Testis (tissue), 5 donors: ENCODE measurements at places on chromosomes 2 and 18. TPM values are rescaled to one million over a fixed set of nuclear protein-coding genes. Genes with fewer than 3 reads are reported as not detected.

GRCh38 chr2:21250673-21251072, 126.9 kb downstream of the TDRD15 start:
- no peak overlapping the region for H3K27ac ChIP-seq
- no peaks in the 10 kb centered on the region for H3K36me3 ChIP-seq
- no peak overlapping the region for H3K4me3 ChIP-seq
- DNase-seq, result no peak

GRCh38 chr2:143128681-143129580, at the start of gene ARHGAP15:
ARHGAP15 (plus strand) TSS chr2:143129419.
- no peaks in the 10 kb centered on the region for H3K27me3 ChIP-seq
- DNase-seq, result no peak
- H3K4me3 ChIP-seq, result no peak within 1 kb of the TSS
- H3K4me1 ChIP-seq, result no peaks in the 10 kb centered on the region
- H3K36me3 ChIP-seq, result no peaks in the 10 kb centered on the region

Gene LRRTM1
- 1.1 TPM for polyA plus RNA-seq

DNA sequence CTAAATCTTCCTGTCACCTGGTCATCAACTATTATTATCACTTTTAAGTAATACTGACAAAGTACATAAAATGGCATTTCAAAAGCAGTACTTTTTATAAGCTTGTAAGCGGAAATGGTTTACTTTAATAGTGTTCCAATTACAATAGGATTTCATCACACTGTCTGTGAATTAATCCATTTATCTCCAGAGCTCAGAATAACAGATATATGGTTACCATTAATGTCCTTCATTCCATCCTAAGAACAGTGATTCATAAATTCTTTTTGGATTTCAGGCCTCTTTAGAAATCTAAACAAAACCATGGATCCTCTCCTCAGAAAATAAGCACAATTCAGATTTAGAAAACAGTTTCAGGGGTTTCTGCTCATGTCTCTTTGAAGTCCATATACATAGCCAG, 68.4 kb downstream of the PID1 start:
- H3K27me3 ChIP-seq, result no peaks in the 10 kb centered on the region
- no peaks in the 10 kb centered on the region for H3K4me1 ChIP-seq
- H3K4me3 ChIP-seq, result no peak overlapping the region
- no peak for DNase-seq

DNA sequence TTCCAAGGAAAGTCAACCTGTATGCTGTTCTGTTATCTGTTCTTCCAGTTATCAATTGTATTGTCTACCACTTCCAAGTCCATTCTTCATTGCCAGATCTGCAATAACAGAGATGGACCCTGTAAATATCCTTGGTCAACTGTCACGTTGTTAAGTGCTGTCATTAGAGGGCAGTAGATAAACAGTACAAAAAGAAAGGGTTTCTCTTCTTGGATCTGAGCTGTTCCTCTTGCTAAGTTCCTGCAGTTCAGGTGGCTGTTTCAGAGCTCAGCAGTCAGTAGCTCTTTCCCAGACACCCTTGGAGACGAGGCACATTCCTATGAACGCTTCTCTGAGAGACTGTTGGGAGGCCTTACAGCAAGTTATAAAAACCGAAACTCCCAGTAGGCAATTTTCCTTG, 957.1 kb upstream of the CHAC2 start:
- no peak overlapping the region for H3K27ac ChIP-seq
- H3K4me3 ChIP-seq, result no peak overlapping the region
- no peaks in the 10 kb centered on the region for H3K4me1 ChIP-seq
- no peaks in the 10 kb centered on the region for H3K36me3 ChIP-seq
- no peaks in the 10 kb centered on the region for H3K27me3 ChIP-seq

Gene LIMS2
- 23.6 TPM for polyA plus RNA-seq

Gene SGPP2
- 5.9 TPM for polyA plus RNA-seq

GRCh38 chr2:219028141-219028540, 13.2 kb downstream of the CFAP65 start:
- H3K27ac ChIP-seq, result no peak overlapping the region
- H3K36me3 ChIP-seq, result no peaks in the 10 kb centered on the region
- no peak for DNase-seq

DNA sequence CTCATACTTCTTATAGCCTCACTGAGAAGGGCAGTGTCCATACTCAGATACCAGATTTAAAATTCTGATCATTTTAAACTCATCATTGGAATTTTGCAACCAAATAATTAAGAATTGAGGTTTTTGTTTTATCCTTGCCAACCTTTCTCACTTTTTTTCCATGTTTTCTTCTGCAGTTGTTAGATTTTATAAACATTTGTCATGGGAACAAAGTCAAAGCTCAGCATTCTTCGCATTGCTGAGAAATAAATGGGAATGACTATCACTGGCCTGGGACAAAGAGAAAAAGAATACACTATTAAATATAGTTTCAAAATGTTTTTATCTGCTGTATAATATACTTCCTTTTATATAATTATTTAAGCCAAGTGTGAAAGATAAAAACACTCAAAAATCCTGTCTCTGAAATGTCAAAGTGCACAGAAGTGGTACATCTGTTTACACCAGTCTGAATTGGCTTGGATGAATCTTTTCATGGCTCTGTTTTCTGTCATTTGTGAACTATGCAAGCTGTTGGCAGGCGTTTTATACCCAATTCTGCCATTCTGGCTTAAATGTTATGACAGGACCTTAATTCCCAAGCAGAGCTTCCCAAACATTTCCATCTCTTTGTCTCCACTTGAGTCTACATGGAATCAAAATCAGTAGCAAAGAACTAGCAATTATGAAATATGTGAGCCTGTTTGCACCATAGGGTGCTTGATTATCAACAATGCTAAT, 249.3 kb upstream of the SYT4 start:
- H3K27me3 ChIP-seq, result no peaks in the 10 kb centered on the region
- H3K4me1 ChIP-seq, result no peaks in the 10 kb centered on the region
- DNase-seq, result no peak
- no peak overlapping the region for H3K27ac ChIP-seq
- H3K4me3 ChIP-seq, result no peak overlapping the region

- no peak overlapping the region for H3K4me3 ChIP-seq
- H3K27me3 ChIP-seq, result no peaks in the 10 kb centered on the region
- no peaks in the 10 kb centered on the region for H3K36me3 ChIP-seq
- no peak for DNase-seq
Observed at GRCh38 chr2:20176760-20177159, 48.2 kb downstream of the SDC1 start.

GRCh38 chr18:37624318-37624717, 58.7 kb upstream of the CELF4 start:
- no peaks in the 10 kb centered on the region for H3K27me3 ChIP-seq
- no peaks in the 10 kb centered on the region for H3K4me1 ChIP-seq
- no peak for DNase-seq
- no peak overlapping the region for H3K4me3 ChIP-seq
- no peaks in the 10 kb centered on the region for H3K36me3 ChIP-seq

Gene IL1B
- 1.8 TPM for polyA plus RNA-seq

Gene LGALSL
- 11.3 TPM for polyA plus RNA-seq

Gene CCDC142
- polyA plus RNA-seq, result 15.5 TPM

Gene ROCK1
- 9.6 TPM for polyA plus RNA-seq

Gene SPATA3
- 211 TPM for polyA plus RNA-seq

DNA sequence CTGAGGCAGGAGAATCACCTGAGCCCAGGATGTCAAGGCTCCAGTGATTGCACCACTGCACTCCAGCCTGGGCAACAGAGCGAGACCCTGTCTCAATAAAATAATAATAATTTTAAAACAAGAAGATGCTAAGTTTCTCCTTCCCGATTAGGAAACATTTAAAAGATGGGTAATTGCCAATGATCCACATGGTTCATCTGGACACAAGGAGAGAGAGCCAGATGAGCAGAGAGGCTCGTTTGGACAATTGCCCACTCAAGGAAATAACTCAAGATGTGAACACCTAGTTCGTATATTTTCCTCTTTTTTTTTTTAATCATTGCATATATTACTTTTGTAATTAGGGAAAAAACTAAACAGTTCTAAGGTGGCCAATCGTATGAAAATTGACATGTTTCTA, 3.6 kb upstream of the ACTG2 start:
- no peak overlapping the region for H3K27ac ChIP-seq
- H3K4me1 ChIP-seq, result no peaks in the 10 kb centered on the region
- DNase-seq, result no peak
- H3K36me3 ChIP-seq, result no peaks in the 10 kb centered on the region

Gene SLC38A11
- polyA plus RNA-seq, result 0.58 TPM

DNA sequence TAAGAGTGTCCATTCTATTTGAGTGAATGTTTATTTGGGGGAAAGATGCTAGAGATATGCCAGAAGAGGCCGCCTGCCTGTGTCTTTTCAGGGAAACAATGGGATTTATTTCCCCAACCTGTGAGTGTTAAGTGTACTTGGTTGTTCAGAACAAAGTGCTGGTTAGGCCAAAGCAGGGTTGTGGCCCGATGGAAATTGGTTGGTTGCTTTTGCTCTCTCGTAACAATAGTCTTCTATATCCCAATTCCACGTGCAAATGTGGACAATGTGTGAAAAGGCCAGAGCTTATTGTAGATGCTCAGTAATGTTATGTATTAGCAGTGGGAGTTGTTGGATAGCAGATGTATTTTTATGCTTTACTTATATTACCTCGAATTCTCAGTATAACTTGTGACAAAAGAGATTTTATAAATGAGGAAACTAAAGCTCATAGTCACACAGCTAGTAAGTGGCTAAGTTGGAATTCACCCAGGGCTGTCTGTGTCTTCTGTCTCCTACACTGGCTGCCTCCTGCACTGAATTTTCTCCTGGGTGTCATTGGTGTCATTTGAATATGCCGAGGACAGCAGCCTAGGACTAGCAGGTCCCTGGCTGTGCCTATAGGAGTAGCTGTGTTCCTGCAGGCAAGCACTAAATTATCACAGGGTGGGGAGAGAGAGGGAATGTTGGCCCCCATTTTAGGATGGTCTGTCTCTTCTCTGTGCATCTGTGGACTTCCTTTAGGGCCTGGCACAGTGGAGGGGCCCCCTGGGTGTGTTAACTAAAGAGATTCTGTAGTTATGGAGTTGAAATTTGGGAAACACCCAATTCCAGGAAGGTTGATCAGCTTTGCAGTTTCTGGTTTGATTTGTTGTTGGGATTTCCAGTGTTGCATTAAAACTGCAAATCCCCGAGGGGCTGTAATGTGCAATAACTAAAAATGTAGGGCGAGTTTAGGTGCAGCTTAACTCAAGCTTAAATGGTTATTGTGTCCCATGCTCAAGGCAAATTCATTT, 21.6 kb downstream of the GPD2 start:
- H3K36me3 ChIP-seq, result no peaks in the 10 kb centered on the region
- no peak overlapping the region for H3K4me3 ChIP-seq
- DNase-seq, result no peak
- H3K27me3 ChIP-seq, result no peaks in the 10 kb centered on the region

- no peak overlapping the region for H3K27ac ChIP-seq
- H3K27me3 ChIP-seq, result no peaks in the 10 kb centered on the region
- peaks cover 34% of the 10 kb centered on the region for H3K4me1 ChIP-seq
- DNase-seq, result peak; percentile 56
- no peak overlapping the region for H3K4me3 ChIP-seq
- H3K36me3 ChIP-seq, result no peaks in the 10 kb centered on the region
Observed at GRCh38 chr2:241613017-241613780, 23.8 kb downstream of the THAP4 start.

Gene SERPINB8
- 4.9 TPM for polyA plus RNA-seq

- no peak for DNase-seq
- no peak overlapping the region for H3K4me3 ChIP-seq
- H3K27ac ChIP-seq, result no peak overlapping the region
- H3K4me1 ChIP-seq, result no peaks in the 10 kb centered on the region
- H3K27me3 ChIP-seq, result no peaks in the 10 kb centered on the region
Observed at GRCh38 chr2:214451516-214452275, 40.8 kb downstream of the VWC2L start.

DNA sequence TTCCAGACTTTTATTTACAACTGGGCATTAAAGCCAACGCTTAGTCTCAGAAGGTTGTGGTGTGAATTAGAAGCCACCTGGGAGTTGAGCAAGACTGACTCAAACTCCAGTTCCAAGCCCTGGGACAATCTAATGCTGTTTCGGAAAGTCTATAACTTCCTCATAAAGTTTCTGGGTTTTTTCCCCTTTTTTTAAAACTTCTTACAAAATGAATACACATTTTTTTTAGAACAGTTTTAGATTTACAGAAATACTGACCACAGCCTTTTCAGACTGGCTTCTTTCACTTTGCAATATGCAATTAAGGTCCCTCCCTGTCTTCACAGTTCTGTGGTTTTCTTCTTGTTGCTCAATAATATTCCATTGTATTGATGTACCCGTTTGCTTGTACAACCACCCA, 115.9 kb upstream of the TWIST2 start:
- H3K4me1 ChIP-seq, result peaks cover 12% of the 10 kb centered on the region
- no peak overlapping the region for H3K4me3 ChIP-seq
- no peak overlapping the region for H3K27ac ChIP-seq
- no peaks in the 10 kb centered on the region for H3K27me3 ChIP-seq
- DNase-seq, result no peak

DNA sequence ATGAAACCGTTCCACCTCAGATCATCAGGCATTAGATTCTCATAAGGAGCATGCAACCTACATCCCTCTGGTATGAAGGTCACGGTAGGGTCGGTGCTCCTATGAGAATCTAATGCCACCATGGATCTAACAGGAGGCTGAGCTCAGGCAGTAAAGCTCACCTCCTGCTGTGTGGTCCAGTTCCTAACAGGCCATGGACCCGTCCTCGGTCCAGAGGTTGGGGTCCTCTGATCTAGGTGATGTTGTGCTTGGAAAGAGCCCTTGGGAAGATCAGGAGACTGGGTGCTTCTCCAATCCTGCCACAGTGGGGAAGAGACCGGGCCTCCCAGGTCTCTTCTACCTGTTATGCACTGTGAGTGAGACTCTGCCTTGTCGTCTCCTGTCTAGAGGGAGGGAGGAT, 104.6 kb downstream of the ACKR3 start:
- no peaks in the 10 kb centered on the region for H3K4me1 ChIP-seq
- no peak overlapping the region for H3K4me3 ChIP-seq
- no peaks in the 10 kb centered on the region for H3K27me3 ChIP-seq
- H3K27ac ChIP-seq, result no peak overlapping the region
- no peaks in the 10 kb centered on the region for H3K36me3 ChIP-seq

GRCh38 chr2:70565039-70565731, 11.6 kb upstream of the TGFA start:
- no peaks in the 10 kb centered on the region for H3K4me1 ChIP-seq
- H3K4me3 ChIP-seq, result no peak overlapping the region
- H3K36me3 ChIP-seq, result no peaks in the 10 kb centered on the region
- H3K27ac ChIP-seq, result no peak overlapping the region
- no peaks in the 10 kb centered on the region for H3K27me3 ChIP-seq

Gene KCNS3
- 12.1 TPM for polyA plus RNA-seq

DNA sequence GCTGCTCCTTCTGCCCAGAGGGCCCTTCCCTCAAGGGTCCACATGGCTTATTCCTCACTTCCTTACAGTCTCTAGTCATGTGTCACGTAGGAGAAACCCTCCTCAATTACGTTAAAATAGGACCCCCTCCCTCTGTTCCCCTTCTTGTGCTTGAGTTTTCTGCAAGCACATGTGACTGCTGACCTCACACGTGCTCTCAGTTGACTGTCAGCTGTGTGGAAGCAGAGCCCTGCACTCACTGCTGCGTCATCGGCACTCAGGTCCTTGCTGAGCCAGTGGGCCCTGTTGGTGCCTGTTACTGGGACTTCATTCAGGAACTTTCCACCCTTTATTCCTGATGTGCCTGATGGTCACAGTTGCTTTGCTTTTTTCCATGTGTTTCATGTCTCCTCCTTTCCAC, 11.1 kb downstream of the ATG16L1 start:
- no peaks in the 10 kb centered on the region for H3K4me1 ChIP-seq
- no peaks in the 10 kb centered on the region for H3K36me3 ChIP-seq
- H3K27ac ChIP-seq, result no peak overlapping the region
